ENCODE measurements at places on chromosomes 3 and 15.

GRCh38 chr3:69058180-69058946, 6.2 kb upstream of the TMF1 start:
- DNase-seq = peak; percentile 33

GRCh38 chr3:123383091-123384053, 65.5 kb downstream of the ADCY5 start:
- no peak for DNase-seq

DNA sequence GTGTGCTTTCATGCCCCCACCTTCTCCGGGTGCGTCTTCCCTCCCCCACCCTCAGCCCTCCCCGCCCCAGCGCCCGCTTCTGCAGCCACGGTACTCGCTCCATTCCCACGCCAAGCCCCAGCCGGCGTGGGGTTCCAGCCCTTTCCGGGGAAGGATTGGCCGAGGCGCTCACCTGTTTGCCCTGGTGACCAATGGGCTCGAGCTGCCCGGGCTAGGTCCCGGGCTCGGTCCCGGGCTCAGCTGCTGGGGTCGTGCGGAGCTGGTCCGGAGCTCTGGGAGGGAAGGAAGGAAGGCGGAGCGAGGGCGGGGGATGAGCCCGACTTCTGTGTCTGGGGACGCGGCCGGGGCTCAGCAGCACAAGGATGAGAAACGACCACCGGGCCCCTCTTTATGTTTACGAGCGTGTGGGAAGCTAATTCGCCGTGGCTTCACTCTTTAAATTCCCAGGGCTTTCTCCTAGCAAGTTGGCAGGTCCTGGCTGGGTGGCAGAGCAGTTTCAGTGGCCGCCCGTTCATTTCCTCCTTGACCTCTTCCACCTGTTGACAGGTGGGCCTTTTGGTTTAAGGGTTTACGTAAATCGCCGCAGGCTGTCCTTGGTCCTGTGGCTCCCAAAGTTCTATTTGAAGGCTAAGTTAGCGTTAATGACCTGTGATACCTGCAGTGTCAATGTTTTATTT, at the start of gene IGSF10:
TSS of gene IGSF10 (minus strand) at position 288 of the 677 bp plus-strand sequence. CDS start 2,352 bp downstream, outside the sequence.
- DNase-seq = no peak

GRCh38 chr15:101203607-101204189, 48.1 kb downstream of the CHSY1 start:
- DNase-seq = no peak

DNA sequence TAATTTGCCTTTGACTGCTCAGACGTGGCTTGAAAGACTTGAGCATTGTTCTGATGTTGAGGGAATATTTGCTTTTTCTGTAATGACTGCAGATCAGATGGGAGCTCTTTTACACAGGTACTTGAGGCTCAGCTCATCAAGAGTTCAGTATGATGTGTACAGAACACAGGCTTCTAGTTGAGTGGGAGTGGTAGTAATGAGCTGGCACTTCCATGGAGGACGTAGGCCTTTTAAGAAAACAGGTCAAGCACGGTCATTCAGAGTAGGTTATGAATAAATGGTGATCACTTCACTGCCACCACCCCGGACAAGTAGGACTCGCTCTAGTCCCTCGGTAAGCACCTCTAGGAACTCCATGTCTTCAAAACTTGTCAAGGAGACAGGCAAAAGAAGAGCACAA, 8.8 kb downstream of the EMC4 start:
- DNase-seq = no peak

GRCh38 chr3:13229273-13229949, 156.2 kb upstream of the IQSEC1 start:
- no peak for DNase-seq

DNA sequence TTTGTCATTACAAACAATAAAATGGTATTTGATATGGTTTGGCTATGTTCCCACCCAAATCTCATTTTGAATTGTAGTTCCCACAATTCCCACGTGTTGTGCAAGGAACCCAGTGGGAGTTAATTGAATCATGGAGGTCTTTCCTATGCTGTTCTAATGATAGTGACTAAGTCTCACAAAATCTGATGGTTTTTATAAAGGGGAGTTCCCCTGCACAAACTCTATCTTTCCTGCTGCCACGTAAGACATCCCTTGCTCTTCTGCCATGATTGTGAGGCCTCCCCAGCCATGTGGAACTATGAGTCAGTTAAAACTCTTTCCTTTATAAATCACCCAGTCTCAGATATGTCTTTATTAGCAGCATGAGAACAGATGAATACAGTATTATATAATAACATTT, 15.4 kb upstream of the AADAC start:
- no peak for DNase-seq

DNA sequence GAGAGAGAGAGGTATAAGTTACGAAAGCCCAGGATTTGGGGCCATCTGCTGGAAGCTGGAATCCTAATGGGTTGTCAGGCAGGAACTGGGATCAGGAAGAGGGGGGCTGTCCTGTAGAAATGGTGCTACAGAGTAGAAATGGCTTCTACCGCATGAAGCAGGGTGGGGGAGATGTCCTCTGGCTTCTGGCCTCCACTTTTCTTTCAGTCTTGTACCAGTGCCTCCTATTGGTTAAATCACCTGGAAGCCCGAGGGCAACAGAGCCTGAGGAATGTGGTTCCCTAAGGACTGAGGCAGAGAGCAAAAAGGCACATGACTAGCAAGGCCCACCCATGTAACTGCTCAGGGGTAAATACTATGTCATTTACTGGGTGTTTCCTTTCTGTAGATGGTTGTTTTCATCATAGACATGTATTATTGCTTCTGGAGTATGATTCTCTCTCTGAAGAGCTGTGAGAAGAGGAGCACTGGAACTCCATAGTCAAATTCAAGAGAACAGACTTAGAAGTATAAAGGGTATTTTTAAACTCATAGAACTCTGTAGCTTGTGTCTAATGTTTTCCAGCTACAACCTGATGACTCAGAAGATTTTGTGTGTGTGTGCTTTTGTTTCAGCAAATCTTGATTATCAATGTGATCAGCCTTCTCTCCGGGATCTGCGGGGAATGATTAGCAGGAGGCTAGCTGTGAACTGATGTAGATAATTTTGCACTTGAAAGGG, 20.2 kb upstream of the MITF start:
- DNase-seq = no peak

GRCh38 chr3:17433876-17434275, 308.6 kb downstream of the TBC1D5 start:
- no peak for DNase-seq

- no peak for DNase-seq
Measured at GRCh38 chr15:89472785-89473256, 23.6 kb downstream of the RHCG start.

DNA sequence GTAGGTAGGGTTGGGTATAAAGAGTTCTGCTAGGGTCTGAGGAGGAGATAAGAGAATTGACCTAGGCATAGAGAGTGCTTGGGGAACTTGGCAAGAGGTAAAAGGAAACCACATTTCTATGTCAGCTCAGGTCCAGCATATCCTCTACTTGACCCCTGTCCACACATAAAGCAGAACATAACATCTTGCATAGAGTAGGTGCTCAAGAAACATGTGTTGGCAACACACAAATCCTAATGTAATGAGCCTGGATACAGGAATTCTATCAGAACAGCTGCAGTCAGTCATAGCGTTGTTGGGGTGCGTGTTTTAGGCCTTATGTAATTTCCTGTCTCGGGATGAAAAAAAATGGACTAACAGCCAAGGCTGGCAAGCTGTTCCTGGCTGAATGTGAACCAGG, 35.0 kb upstream of the PLCL2 start:
- no peak for DNase-seq

DNA sequence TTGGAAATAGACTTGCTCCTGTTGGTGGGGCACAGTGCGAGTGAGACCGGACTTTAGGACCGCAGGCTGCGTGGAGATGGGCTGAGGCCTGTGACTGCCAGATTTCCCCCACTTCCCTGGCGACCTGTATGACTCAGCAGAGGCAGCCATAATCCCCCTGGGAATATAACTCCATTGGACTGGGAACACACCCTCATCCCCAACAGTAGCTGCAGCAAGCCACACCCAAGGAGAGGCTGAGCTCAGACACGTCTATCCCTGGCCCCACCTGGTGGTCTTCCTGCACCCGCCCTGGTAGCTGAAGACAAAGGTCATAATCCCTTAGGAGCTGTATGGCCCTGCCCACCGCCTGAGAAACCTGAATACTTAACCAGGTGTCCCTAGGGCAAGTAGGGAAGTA, 42.6 kb downstream of the DZIP1L start:
- DNase-seq = no peak

DNA sequence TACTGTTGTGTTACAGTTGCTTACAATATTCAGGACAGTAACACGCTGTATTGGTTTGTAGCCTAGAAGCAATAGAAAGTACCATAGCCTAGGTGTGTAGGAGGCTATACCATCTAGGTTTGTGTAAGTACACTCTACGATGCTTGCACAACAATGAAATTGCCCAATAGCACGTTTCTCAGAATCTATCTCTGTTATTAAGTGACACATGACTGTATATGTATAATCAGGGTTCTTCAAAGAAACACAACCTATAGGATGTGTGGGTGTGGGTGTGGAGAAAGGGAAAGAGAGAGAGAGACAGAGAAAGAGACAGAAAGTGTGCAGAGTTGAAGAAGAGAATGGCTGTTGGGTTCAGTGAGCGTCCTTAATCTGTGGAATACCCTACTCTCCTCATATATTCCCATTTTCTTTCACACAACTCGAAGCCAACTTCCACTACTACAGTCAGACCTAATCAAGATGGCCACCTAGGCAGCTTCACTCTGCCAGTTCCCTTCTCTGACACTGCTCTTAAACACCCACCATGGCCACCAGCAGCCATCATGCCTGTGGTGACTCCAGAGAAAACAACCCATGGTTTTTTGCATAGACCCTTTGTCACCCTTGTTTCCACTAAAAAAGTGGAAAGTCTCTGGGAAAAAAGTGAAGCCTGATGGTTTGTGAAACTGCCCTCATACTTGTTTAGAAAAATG, 5.8 kb upstream of the PPP4R2 start:
- no peak for DNase-seq

DNA sequence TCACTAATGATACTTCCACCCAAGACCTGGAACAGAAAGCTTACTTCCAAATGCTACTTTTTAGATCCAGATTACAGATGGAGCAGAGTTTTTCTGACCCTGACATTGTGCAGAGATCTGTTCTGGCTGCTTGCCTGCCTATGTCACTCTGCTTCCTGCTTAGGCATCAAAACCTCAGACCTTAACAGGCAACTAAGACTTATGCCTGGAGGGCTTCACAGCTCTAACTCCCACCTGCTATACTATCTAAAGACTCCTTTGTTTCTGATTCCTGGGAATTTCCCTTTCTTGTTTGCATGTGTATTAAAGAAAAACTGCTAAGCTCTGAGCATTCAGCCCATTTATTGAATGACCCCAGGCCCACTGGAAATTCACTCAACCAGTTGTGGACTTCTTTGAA, 157.4 kb upstream of the NPHP3 start:
- DNase-seq = no peak

GRCh38 chr3:32820971-32821685, 3.3 kb downstream of the TRIM71 start:
- no peak for DNase-seq

DNA sequence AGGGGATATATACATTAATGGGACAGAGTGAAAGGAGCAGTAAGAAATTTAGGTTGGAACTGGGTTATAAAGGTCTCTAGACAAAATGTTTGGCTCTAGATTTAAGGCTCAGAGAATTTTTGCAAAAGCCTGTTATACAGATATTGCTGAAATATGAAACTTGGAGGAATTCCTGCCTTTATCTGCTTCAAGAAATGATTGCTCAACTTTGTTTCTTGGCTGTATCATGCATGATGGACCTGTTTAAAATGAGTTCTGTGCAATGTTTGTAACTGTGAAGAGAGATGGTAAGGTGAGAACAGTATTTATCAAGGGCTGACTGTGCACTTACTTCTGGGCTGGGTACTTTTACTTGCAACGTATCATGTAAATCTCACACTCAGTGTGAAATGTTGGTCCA, 3.3 kb downstream of the CRYBG3 start:
- no peak for DNase-seq

DNA sequence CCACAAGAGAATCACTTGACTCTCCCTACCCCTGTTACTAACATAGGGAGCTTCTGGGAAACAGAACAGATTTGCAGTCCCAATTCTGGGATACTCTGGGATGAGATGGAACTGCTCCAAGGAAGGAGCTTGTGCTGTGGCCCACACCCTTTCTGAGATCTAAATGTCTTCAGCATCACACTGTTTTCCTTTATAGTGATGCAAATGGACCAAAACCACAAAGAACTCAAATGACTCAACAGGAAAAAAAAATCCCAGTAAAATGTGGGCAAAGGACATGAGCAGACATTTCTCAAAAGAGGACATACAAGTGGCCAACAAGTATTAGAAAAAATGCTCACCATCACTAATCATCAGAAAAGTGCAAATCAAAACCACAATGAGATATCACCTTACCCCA, 155.6 kb downstream of the NECTIN3 start:
- DNase-seq = no peak

DNA sequence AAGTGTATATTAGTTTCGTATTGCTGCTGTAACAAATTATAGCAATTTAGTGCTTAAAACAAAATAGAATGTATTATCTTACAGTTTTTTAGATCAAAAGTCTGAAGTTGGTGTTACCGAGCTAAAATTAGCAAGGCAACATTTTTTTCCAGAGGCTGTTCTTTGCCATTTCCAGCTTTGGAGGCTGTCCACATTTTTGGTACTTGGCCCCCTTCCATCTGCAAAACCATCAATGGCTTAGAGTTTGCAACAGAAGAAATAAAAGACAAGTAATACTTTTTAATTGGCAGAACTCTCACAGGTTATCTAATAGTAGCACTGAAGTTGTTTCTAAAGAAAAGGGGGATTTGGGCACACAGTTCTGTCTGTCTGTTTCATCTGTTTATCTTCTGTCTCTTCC, 1248.5 kb downstream of the ROBO1 start:
- DNase-seq = no peak

- DNase-seq = no peak
Measured at GRCh38 chr15:56467616-56468015, 2.7 kb upstream of the MNS1 start.

DNA sequence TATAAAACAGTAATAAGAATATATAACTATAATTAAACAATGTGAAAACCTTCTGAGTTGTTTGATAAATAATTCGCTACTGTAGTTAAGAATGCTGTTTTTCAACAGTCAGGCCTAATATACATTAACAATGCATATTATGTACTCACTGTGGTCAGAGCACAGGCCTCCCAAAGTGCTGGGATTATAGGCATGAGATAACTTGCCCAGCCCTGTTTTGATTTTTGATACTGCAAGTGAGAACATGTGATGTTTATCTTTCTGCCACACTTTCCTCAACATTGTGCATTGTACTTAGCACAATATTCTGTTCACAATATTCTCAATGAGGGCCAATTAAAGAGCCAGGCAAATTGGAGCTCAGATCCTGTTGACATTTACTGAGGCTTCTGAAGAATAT, 274.5 kb upstream of the RARB start:
- DNase-seq = no peak

Data from hematopoietic multipotent progenitor cell (in vitro differentiated cells).